ENCODE measurements at places on chromosomes 5 and 9.

DNA sequence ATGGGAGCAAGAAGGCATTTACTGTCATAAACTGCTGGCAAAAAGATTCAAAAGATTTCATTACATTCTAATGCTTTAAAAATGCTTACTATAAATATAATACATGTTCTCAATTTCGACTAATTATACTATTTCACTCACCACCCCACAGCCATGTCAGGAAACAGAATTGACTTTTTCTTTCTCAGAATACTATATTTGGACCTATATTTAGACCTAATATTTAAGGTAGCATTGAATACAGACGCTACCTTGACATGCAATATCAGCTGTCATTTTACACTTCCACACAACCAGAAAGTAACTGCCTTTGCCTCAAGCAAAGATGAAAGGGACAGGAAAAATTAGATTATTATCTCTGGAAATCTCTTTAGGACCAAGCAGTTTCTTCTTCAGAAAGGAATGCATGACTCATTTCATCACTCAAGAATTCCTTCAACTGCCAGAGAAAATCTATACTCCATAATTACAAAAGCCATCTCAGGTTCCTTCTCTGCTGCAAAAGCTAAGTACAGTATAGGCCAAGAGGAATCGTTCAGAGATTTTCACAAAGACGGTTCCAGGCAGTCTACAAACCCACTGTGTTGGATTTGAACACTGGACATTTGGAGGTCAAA lies 11.8 kb upstream of the UBE2QL1 start:
- DNase-seq, result no peak

GRCh38 chr9:87327575-87328125 lies 170.0 kb upstream of the DAPK1 start:
- no peak for DNase-seq

GRCh38 chr9:34974664-34975063 lies 14.9 kb upstream of the DNAJB5 start:
- DNase-seq, result no peak

DNA sequence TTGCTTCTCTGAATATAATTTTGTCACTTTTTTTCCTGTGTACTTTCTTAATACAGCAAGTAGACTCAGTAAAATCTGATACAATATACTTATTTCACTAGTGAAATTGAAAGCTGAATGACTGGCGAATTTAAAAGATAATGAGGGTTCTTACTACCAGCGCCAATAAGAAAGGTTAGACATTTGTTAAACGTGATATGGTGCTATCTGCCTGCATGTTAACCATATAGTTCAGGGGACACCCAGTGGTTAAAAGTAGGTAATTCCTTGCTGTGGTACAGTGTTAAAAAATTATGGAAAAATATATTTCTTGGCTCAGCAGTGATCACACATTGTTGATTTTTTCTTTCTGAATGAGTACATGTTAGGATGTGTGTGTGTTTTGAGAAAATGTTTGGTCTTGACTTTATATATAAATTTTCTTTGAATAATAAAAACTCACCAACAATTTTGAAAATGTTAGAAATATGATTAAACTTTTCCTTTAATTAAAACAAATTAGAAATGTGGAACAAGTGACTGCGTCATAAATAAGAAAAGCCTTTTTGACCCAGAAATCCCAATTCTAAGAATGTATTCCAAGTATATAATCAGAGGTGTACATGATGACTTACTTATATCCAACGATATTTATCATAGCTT lies 25.8 kb downstream of the CAST start:
- no peak for DNase-seq

DNA sequence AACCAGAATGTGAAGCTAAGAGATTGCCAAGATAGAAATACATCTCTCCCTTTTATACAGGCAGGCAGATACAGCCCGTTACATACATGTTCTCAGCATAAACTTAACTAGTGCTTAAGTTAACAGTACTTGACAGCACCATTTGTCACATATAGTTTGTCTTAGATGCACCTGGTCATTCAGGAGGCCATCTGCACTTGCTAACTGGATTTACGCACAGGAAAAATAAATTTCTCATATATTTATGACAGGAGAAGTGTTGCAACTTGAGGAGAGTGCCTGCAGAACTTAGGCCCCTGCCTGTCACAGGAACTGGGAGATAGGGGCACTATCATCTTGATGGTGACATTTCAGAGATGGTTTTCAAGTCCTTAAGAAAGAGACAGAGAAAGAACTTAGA lies 1462.1 kb upstream of the CDH9 start:
- no peak for DNase-seq

DNA sequence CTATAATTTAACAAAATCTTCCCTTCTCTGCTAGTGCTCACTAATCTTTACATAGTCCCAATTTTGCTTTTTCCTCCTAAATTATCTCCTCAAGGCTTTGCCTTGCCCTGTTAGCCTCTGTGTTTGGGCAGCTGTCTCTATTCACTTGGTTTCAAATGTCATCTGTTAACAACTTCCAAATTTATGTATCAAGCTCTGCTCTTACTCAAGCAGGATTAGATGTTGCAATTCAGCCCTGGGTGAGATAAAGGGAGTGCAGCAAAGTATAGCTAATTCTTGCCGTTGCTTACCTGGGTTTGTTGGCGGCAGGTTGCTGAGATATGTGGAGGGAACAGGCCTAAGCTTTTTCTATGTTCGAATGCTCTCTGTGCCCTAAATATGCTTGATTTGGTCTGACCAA lies 483.8 kb downstream of the DMAC1 start:
- no peak for DNase-seq

- no peak for DNase-seq
These were observed 190.7 kb downstream of the DOCK8 start for GRCh38 chr9:405341-405740.

DNA sequence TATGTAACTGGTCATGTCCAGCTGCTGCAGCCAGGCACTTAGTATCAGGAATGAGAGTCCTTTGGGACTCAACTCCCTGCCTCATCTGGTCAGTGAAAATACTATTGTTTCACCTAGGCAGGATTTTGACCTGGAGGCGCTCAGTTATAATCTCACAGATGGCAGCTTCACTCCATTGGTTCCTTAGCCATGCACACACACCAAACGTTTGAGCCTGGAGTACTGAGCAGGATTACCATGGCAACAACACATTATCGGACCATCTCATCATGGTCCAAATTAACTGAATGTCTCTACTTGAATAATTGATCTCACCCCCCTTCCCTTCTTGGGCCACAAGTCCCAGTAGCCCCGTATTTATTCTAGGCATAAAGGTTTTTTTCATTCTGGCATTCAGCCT lies 15.0 kb upstream of the SREK1 start:
- DNase-seq, result no peak
